ENCODE measurements at places on chromosomes 3 and 15. TPM values are rescaled to one million over a fixed set of nuclear protein-coding genes. Genes with fewer than 3 reads are reported as not detected.

The KCNMB2 gene
- total RNA-seq, result not detected

The FGF12 gene
- 0.42 TPM for total RNA-seq

The CKMT1A gene
- total RNA-seq, result not detected

The PIERCE2 gene
- 4.8 TPM for total RNA-seq

The FMN1 gene
- total RNA-seq, result 62.1 TPM

The CHRNA5 gene
- 0.84 TPM for total RNA-seq

The CD200 gene
- total RNA-seq, result 12.6 TPM

The CCRL2 gene
- total RNA-seq, result 2.4 TPM

The TIGIT gene
- 0.42 TPM for total RNA-seq

The MST1R gene
- 2.2 TPM for total RNA-seq

The RHCG gene
- not detected for total RNA-seq

The MEGF11 gene
- 0.87 TPM for total RNA-seq

The MAGEL2 gene
- not detected for total RNA-seq

The SEMA3G gene
- total RNA-seq, result 67.5 TPM

The CTDSPL2 gene
- total RNA-seq, result 41.4 TPM

The ZBTB47 gene
- 73.0 TPM for total RNA-seq

The FANCD2OS gene
- not detected for total RNA-seq

The ILDR1 gene
- not detected for total RNA-seq

The COPB2 gene
- total RNA-seq, result 70.1 TPM

The SAMMSON gene
- 2.1 TPM for total RNA-seq
